Muscle of leg (tissue), 16 donors: ENCODE measurements at places on chromosomes 1 and 21. TPM values are rescaled to one million over a fixed set of nuclear protein-coding genes. Genes with fewer than 3 reads are reported as not detected.
A peak's percentile ranks its signal among the peaks of the same experiment; 100 is the strongest.

- H3K4me1 ChIP-seq, result no peaks in the 10 kb centered on the region
- H3K27me3 ChIP-seq, result no peaks in the 10 kb centered on the region
- peak; percentile 24 for DNase-seq
- no peak overlapping the region for H3K27ac ChIP-seq
- peaks cover 2% of the 10 kb centered on the region for H3K36me3 ChIP-seq
Measured at GRCh38 chr1:24801176-24801575, 55.9 kb downstream of the CLIC4 start.

DNA sequence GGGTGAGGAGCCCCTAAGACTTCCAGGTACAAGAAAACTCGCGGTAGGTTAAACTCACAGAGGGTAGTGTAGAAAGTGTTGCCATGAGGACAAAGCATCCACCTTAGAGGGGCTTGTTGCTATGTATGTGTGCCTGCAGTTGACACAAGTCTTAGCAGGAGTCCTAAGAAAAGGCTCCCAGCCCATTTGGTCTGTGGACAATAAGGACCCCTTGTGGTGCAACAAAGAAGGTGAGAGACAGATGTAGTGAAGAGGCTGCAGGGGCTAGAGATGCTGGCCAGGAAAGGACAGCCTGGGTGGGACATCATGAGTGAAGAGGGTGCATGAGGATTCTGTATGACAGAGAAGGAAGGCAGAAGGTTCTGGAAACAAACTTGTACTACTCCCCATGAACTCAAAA lies 36.3 kb upstream of the IL10 start:
- peak; percentile 43 for DNase-seq
- H3K27ac ChIP-seq, result no peak overlapping the region
- H3K36me3 ChIP-seq, result no peaks in the 10 kb centered on the region
- H3K27me3 ChIP-seq, result no peaks in the 10 kb centered on the region
- no peak overlapping the region for H3K4me3 ChIP-seq

GRCh38 chr1:216722821-216723220 lies 408 bp downstream of the ESRRG start:
- peaks cover 2% of the 10 kb centered on the region for H3K4me1 ChIP-seq
- H3K27ac ChIP-seq, result peak overlapping the region; percentile 42
- DNase-seq, result no peak
- H3K36me3 ChIP-seq, result no peaks in the 10 kb centered on the region
- H3K27me3 ChIP-seq, result peaks cover 4% of the 10 kb centered on the region

Gene ANKRD45
- 0.53 TPM for total RNA-seq

DNA sequence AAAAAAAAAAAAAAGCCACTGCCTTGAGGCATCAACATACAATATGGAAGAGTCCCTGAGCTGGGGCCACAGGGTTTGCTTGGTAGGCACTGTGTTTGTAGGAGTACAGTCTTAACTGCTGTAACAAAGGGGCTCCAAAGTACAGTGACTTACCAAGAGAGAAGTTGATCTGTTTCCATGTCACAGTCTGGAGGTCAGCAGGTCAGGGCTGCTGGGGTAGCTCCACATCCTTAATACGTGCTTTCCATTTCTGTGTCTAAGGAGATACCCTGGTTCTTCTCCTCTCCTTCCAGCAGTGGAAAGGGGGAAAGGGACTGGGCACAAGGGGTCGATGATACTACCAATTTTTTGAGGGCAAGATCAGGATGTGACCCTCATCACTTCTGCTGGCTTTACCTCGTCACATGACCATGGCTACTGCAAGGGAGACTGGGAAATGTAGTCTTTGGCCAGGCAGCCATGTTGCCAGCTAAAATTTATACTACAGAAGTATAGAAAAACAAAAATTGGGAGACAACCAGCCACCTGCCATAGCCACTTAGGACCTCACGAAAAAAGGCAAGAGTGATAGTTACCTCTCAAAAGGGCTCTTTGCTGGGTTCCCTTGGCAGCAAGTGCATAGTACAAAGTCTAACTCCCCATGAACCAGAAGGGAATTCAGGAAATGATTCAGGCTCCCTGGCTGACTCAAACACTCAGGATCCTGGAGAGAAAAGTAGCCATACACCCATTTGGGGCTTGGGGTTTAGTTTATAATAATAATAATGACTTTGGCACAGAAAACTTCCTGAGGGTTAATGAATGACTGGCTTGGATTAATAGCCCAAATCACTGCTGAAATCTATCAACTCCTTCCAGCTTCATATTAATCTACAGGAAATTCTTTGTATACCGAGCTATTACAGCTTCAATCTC lies 52.7 kb upstream of the ATP5PO start:
- H3K4me1 ChIP-seq, result peaks cover 8% of the 10 kb centered on the region
- no peak for DNase-seq
- peak overlapping the region; percentile 29 for H3K27ac ChIP-seq
- H3K36me3 ChIP-seq, result no peaks in the 10 kb centered on the region

GRCh38 chr1:227892489-227893299 lies 55.0 kb downstream of the WNT9A start:
- H3K27ac ChIP-seq, result no peak overlapping the region
- peaks cover 32% of the 10 kb centered on the region for H3K4me1 ChIP-seq
- H3K36me3 ChIP-seq, result no peaks in the 10 kb centered on the region
- peaks cover 4% of the 10 kb centered on the region for H3K27me3 ChIP-seq
- peak; percentile 27 for DNase-seq
- H3K4me3 ChIP-seq, result no peak overlapping the region

GRCh38 chr1:212938846-212939245 lies 11.5 kb upstream of the VASH2 start:
- no peaks in the 10 kb centered on the region for H3K4me1 ChIP-seq
- H3K36me3 ChIP-seq, result no peaks in the 10 kb centered on the region
- no peak for DNase-seq
- H3K27ac ChIP-seq, result no peak overlapping the region

DNA sequence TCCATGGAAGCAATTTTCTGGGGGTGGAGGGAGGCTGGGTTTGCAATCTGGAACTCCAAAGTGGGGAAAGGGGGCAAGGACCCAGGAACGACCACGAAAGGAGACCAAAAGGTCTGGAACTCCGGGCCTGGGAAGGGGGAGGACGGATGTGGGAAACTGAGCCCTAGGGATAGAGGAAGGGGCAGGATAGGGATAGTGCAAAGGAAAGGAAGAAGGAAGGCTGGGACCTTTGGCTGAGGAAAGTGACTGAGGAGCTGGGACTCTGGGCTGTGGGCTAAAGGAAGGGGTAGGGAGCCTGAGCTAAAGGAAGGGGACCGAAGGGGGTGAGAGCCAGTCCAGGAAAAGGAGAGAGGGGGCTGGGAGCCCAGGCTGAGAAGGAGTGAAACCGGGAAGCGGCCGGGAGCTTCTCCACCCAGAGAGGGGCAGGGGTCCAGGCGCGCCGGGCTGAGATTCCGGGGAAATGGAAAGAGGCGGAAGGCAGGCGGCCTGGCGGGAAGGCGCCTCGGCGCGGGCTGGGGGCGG lies 395 bp downstream of the SLC9A1 start:
- H3K27ac ChIP-seq, result peak overlapping the region; percentile 93
- peak overlapping the region; percentile 73 for H3K4me3 ChIP-seq
- no peak for DNase-seq

DNA sequence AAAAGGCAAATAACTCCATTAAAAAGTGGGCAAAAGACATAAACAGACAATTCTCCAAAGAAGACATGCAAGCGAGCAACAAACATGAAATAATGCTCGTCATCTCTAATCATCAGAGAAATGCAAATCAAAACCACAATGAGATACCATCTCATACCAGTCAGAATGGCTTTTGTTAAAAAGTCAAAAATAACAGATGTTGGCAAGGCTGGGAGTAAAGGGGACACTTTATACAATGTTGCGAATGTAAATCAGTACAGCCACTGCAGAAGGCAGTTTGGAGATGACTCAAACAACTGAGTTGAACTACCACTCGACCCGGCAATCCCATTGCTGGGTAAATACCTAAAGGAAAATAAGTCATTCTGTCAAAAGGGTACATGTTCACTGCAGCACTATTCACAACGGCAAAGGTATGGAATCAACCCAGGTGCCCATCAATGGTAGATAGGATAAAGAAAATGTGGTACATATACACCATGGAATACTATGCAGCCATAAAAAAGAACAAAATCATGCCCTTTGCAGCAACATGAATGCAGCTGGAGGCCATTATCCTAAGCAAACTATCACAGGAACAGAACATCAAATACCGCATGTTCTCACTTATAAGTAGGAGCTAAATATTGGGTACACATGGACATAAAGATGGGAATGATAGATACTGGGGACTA lies 25.9 kb downstream of the TSPAN2 start:
- no peaks in the 10 kb centered on the region for H3K36me3 ChIP-seq
- peaks cover 4% of the 10 kb centered on the region for H3K4me1 ChIP-seq
- H3K4me3 ChIP-seq, result no peak overlapping the region

Gene PLA2G2F
- total RNA-seq, result not detected

Gene ATP1A2
- 55.0 TPM for total RNA-seq

Gene GNG4
- total RNA-seq, result 0.27 TPM

Gene TEDDM1
- total RNA-seq, result not detected

DNA sequence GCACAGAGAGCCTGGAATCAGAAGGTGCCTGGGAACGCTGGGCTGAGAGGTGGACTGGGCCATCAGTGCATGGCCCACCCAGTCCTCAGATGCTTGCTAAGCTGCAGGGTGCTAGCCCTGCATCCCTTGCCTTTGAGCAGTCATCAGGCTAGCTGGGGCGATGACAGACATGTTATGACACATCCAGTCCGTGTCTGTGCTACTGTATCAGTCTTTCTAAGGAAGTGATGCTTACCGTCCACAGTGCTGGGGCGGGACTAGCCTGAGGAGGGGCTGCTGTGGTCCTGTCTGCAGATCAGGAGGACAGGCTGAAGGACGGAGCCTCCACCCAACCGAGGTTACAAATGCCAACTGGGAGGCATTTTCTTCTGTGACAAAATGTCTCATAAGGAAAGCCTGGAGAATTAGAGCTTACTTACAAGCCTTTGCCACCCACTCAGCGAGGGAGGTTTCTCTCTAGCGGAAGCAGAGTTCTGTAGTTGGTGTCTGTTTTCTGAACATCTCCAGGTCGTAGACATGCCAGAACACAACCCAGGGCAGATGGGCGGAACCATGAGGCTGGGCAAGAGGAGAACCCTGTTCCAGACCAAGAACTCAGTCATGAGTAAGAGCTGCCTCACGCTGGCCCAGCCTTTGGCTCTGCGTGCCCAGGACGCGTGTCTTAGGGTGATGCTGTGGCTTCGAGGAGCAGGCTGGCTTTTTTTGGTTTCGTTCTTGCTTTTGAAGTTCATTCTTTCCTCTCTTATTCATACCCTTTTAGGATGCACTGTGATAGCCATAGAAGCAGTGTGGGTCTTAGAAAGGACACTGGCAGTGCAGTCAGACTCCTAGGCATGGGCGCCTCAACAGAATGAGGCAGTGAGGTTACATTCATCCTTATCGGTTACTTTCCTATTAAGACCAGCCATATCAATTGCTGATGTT lies 14.3 kb downstream of the SLFNL1 start:
- H3K4me1 ChIP-seq, result peaks cover 12% of the 10 kb centered on the region
- no peak overlapping the region for H3K27ac ChIP-seq
- no peaks in the 10 kb centered on the region for H3K27me3 ChIP-seq
- H3K36me3 ChIP-seq, result peaks cover 81% of the 10 kb centered on the region
- DNase-seq, result no peak
- no peak overlapping the region for H3K4me3 ChIP-seq

DNA sequence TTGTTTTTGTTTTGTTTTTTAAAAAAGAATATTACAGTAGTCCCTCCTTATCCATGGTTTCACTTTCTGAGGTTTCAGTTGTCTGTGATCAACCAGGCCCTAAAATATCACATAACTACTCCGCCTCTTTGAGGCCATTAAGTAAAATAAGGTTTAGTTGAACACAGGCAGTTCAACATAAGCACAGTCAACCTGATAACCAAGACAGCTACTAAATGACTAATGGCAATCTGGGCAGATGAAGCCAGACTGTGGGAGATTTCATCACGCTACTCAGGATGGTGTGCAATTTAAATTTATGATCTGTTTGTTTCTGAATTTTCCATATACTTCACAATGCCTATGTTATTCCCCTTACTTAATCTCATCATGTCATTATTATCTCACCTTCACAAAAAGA lies 30.1 kb downstream of the LDLRAD1 start:
- H3K27me3 ChIP-seq, result no peaks in the 10 kb centered on the region
- no peaks in the 10 kb centered on the region for H3K4me1 ChIP-seq
- H3K36me3 ChIP-seq, result no peaks in the 10 kb centered on the region
- DNase-seq, result no peak
- no peak overlapping the region for H3K27ac ChIP-seq

DNA sequence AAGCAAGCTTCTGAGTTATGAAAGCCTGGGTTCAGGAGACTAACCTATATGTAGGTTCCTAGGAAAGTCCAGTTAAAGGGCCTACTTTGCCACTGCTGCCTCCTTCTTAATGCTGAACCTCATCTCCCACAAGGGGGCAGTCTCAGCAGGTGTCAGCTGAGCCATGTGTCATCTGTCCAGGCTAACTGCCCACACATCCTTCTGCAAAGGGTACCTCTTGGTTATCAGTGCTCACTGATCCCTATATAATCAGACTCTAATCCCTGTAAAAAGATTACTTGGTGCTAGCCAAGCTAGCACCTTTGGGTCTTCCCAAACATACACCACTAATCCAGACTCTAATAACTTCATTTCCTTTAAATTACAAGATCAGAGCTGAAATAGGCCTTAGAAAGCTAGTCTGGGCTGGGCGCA lies 9.0 kb downstream of the PRDX1 start:
- no peak overlapping the region for H3K27ac ChIP-seq
- H3K36me3 ChIP-seq, result peaks cover 79% of the 10 kb centered on the region
- peak; percentile 62 for DNase-seq

GRCh38 chr21:37370152-37371040 lies 3.8 kb downstream of the DYRK1A start:
- no peaks in the 10 kb centered on the region for H3K36me3 ChIP-seq
- peaks cover 15% of the 10 kb centered on the region for H3K4me1 ChIP-seq
- no peak for DNase-seq

DNA sequence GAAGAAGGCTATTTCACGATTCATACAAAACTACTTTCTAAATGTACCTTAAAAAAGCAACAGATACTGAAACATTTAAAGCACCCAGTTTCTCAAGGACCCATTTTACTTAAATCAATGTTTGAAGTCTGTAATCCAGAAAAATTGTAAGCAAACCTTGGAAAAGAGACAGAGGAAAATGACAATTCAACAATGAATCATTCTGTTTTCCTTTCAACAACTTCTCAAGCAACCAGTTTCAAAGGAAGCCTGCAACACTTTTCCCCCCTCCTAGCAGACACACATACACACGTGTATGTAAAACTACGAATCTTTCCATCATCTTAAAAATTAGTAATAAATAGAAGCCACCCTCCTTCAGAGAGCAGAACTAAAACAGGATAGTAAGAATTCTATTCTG lies 1.2 kb downstream of the RERE start:
- no peaks in the 10 kb centered on the region for H3K27me3 ChIP-seq
- peaks cover 11% of the 10 kb centered on the region for H3K4me1 ChIP-seq
- H3K36me3 ChIP-seq, result no peaks in the 10 kb centered on the region
- DNase-seq, result peak; percentile 35
- H3K27ac ChIP-seq, result peak overlapping the region; percentile 95

GRCh38 chr1:76680651-76681050 lies 186.6 kb upstream of the ST6GALNAC5 start:
- DNase-seq, result no peak
- no peak overlapping the region for H3K4me3 ChIP-seq
- no peaks in the 10 kb centered on the region for H3K36me3 ChIP-seq
- no peaks in the 10 kb centered on the region for H3K27me3 ChIP-seq

GRCh38 chr1:210239349-210240111 lies 6.9 kb downstream of the SERTAD4 start:
- peaks cover 8% of the 10 kb centered on the region for H3K36me3 ChIP-seq
- H3K4me1 ChIP-seq, result peaks cover 24% of the 10 kb centered on the region
- DNase-seq, result peak; percentile 71
- no peak overlapping the region for H3K4me3 ChIP-seq
- peaks cover 3% of the 10 kb centered on the region for H3K27me3 ChIP-seq

Gene TNFSF4
- total RNA-seq, result 1.4 TPM
